ENCODE measurements at places on chromosomes 7 and 10. TPM values are rescaled to one million over a fixed set of nuclear protein-coding genes. Genes with fewer than 3 reads are reported as not detected.

DNA sequence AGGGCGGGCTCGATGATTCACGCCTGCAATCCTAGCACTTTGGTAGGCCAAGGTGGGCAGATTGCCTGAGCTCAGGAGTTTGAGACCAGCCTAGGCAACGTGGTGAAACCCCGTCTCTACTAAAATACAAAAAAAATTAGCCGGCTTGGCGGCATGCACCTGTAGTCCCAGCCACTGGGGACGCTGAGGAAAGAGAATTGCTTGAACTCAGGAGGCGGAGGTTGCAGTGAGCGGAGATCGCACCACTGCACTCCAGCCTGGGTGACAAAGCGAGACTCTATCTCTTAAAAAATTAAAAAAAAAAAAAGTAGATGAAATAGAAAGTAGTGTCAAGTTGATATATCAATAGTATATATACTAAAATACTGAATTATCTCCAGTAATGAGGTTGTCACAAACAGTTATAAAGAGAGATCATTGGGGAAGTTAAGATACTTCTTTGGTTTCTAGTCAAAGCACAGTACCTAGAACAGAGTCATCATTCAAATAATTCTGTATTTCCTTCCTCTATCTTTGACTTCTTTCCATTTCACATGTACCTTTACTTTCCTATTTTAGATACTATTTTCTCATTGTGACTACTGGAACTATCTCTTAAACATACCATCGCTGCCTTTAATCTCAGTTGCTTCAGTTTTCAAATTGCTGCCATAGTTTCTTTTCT lies 491.7 kb downstream of the GRM8 start:
- DNase-seq, result no peak
- no peak overlapping the region for H3K4me3 ChIP-seq
- no peaks in the 10 kb centered on the region for H3K36me3 ChIP-seq
- no peaks in the 10 kb centered on the region for H3K4me1 ChIP-seq
- no peak overlapping the region for H3K27ac ChIP-seq

GRCh38 chr7:101788517-101788916 lies 28.9 kb upstream of the CUX1 start:
- H3K4me3 ChIP-seq, result no peak overlapping the region
- H3K36me3 ChIP-seq, result no peaks in the 10 kb centered on the region
- no peak overlapping the region for H3K27ac ChIP-seq
- no peaks in the 10 kb centered on the region for H3K27me3 ChIP-seq

The PTPRZ1 gene
- total RNA-seq, result 0.67 TPM

- peaks cover 17% of the 10 kb centered on the region for H3K4me1 ChIP-seq
- DNase-seq, result peak; percentile 39
- peak overlapping the region; percentile 92 for H3K4me3 ChIP-seq
- peak overlapping the region; percentile 94 for H3K27ac ChIP-seq
- no peaks in the 10 kb centered on the region for H3K27me3 ChIP-seq
- H3K36me3 ChIP-seq, result no peaks in the 10 kb centered on the region
Observed at GRCh38 chr7:80135309-80136104, 876 bp downstream of the GNAI1 start.

The GBX1 gene
- not detected for total RNA-seq

The DGKI gene
- 52.1 TPM for total RNA-seq

- peaks cover 8% of the 10 kb centered on the region for H3K4me1 ChIP-seq
- no peaks in the 10 kb centered on the region for H3K36me3 ChIP-seq
- H3K27ac ChIP-seq, result no peak overlapping the region
- no peaks in the 10 kb centered on the region for H3K27me3 ChIP-seq
- DNase-seq, result no peak
Observed at GRCh38 chr10:124748953-124749645, 4.9 kb upstream of the FAM53B start.

The NKX1-2 gene
- not detected for total RNA-seq

The SLC13A4 gene
- not detected for total RNA-seq

DNA sequence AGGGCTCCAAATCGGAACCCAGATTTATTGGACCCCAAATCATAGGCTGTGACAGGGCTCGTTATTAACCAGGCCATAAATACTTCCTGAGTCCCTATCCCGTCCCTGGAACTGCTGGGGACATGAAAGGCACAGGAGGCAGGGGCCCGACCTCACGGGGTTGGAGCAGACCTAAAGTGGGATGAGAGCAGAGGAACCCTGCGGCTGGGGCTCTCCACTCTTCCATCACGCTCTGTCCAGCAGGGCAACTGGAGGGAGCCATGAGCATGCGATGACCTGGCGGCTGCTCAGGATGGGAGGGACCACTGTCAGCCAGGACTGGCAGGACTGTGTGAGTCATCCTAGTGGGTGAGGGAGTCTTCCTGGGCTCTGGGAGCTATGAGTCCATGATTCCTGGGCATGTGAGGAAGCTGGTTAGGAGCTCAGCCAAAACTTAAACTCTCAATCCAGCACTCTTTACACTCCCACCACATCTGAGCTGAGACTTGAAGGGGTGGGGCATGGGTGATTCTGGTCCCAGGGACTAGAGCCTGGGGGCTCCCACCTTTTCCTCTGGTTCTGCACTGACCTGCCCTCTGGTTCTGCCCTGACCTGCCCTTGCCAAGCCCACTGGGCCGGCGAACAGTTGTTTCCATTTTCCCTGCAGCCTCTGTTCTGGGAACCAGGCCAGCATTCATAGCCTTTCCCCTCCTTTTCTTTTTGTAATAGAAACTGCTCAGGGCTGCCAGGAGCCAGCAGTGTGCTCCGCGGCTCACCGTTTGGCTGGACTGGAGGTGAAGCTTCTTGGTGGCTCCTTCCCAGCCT lies 47.1 kb downstream of the SYPL1 start:
- DNase-seq, result peak; percentile 90
- H3K27ac ChIP-seq, result peak overlapping the region; percentile 98
- H3K4me1 ChIP-seq, result peaks cover 43% of the 10 kb centered on the region
- H3K36me3 ChIP-seq, result no peaks in the 10 kb centered on the region
- H3K4me3 ChIP-seq, result no peak overlapping the region
- no peaks in the 10 kb centered on the region for H3K27me3 ChIP-seq

The YKT6 gene
- total RNA-seq, result 90.0 TPM

The SEMA3C gene
- 24.0 TPM for total RNA-seq

- H3K27ac ChIP-seq, result no peak overlapping the region
- H3K4me1 ChIP-seq, result no peaks in the 10 kb centered on the region
- H3K27me3 ChIP-seq, result no peaks in the 10 kb centered on the region
- DNase-seq, result no peak
Observed at GRCh38 chr7:127886248-127886647, 145.0 kb downstream of the LRRC4 start.

The VPS26A gene
- 32.5 TPM for total RNA-seq

DNA sequence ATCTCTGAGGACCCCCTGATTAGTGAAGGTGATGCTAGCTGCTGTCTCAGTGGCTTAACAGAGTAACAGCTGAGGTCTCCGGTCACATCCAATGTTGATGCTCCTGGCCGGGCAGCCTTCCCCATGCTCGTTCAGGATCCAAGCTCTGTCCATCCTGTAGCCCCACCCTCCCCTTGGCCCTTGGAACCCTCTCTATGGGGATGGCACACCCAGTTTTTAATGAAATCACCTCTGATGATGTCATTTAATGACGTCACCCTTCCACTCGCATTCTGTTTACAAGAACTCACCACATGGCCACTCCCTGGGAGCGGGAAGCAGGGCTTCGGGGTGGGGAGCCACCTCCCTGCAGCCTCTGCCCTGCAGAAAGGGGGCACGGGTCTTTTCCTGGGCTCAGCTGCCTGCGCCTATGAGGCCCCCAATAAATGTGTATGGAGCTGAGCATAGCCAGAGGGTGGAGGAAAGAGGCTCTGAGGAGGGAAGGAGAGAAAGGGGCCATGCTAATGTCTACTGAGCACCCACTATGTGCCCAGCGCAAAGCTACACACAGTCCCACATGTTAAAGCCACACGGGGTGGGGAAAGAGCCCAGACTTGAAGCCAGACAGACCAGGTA lies 95.5 kb downstream of the OAT start:
- no peak overlapping the region for H3K27ac ChIP-seq
- no peak overlapping the region for H3K4me3 ChIP-seq
- H3K4me1 ChIP-seq, result no peaks in the 10 kb centered on the region
- H3K27me3 ChIP-seq, result no peaks in the 10 kb centered on the region
- H3K36me3 ChIP-seq, result no peaks in the 10 kb centered on the region
